AG09319 (cell line): ENCODE measurements at places on chromosomes 12 and 14.

- no peak for DNase-seq
These were observed 174.8 kb downstream of the LRIG3 start for GRCh38 chr12:58745348-58746125.

GRCh38 chr14:40221428-40221827 lies 789.2 kb upstream of the FBXO33 start:
- DNase-seq: no peak

DNA sequence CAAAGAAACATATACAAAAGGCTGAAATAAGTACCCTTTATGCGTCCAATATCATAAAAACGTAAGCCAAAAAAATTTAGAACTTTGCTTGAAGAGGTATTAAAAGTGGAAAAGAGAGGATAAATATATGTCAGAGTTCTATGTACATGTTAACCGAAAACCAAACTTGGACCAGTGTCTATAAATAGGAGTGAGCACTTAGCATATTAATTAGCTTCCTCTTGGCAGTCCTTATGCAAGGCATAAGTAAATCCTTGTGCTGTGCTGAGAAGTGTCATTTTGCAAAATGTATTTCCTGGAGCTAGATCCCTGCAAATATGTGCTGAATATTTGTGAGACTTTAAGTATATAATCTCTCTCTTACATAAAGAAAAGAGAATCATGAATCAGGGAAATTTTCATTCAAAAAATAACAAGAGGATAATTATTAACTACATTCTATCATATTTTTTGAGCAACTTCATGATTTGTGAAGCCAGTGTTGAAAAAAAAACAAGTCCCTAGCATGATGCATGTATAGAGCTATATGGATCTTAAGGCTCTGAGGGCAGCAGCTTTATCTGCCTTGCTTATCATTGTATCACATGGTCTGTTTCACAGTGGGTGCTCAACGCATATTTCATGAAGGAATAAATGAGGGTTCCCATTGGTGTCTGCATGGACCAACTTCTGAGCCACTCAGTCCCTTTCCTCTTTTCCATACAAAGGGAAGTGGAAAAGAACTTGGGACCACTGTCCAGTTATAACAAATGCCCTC lies 326.1 kb downstream of the PDZRN4 start:
- DNase-seq: no peak

- DNase-seq: peak; percentile 14
These were observed 6.6 kb downstream of the PPHLN1 start for GRCh38 chr12:42332301-42333285.

DNA sequence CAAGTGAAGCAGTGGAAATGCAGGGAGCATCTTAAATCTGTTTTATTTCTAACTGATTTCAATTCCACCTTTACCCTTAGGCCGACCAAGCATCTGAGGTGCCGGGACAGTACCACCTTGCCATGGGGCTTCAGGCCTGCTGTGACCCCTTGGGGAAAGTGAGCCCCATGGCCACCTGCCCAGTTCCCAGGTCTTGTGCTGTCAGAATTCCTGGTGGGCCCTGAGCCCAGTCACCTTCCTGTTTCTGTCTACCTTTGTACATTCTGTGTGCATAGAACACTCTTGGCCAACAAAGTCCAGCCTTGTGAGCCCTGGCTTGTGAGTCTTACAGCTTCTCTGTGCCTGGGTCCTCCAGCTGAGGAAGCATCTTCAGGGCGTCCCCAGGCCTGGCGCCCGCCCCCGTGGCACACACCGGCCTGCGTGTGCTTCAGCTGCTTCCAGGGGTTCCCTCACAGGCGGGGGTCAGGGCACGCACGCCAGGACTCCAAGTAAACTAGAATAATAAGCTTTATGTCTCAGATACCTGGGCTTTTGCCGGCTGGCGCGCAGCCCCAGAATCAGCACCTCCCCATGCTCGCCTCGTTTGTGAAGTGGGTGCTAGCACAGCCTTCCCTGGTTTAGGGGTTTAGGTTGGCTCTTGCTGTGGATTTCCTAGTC lies 10.3 kb downstream of the ZFYVE21 start:
- no peak for DNase-seq

GRCh38 chr14:22713631-22713950 lies 52.9 kb upstream of the OXA1L start:
- no peak for DNase-seq

- DNase-seq: peak; percentile 18
These were observed 1.7 kb downstream of the ANGEL1 start for GRCh38 chr14:76810953-76811400.

GRCh38 chr14:25026476-25027137 lies 23.3 kb downstream of the STXBP6 start:
- DNase-seq: no peak

- no peak for DNase-seq
These were observed 40.3 kb downstream of the NOPCHAP1 start for GRCh38 chr12:105026411-105026810.

- peak; percentile 59 for DNase-seq
These were observed 58.2 kb upstream of the BEGAIN start for GRCh38 chr14:100645196-100645981.

- DNase-seq: no peak
These were observed 1143.6 kb downstream of the FLRT2 start for GRCh38 chr14:86673523-86673969.
